A549 treated with dexamethasone at 1 μM for 4 hours (cell line): ENCODE measurements at places on chromosomes 4 and X. TPM values are rescaled to one million over a fixed set of nuclear protein-coding genes. Genes with fewer than 3 reads are reported as not detected.

The USP17L25 gene
- not detected in 5 replicates for total RNA-seq

The RHOXF1 gene
- total RNA-seq, result not detected in 5 replicates

The RASSF6 gene
- 0.71 to 0.88 TPM (median 0.81 TPM) in 5 replicates for total RNA-seq

The DDIT4L gene
- total RNA-seq, result 0.16 to 0.27 TPM (median 0.24 TPM) in 5 replicates

The SLC34A2 gene
- 0.02 to 0.08 TPM (median 0.05 TPM) in 5 replicates for total RNA-seq

The TSPAN7 gene
- total RNA-seq, result 2.4 to 3.0 TPM (median 2.7 TPM) in 5 replicates

The TCEAL2 gene
- total RNA-seq, result not detected in 5 replicates

The TMPRSS11A gene
- not detected in 5 replicates for total RNA-seq

The PAGE4 gene
- total RNA-seq, result not detected in 5 replicates

The ABCE1 gene
- total RNA-seq, result 63.0 to 112 TPM (median 80.4 TPM) in 5 replicates

The VGLL1 gene
- not detected in 5 replicates for total RNA-seq

The MSANTD1 gene
- total RNA-seq, result 0.05 to 0.18 TPM (median 0.08 TPM) in 5 replicates

The FAM9B gene
- total RNA-seq, result 0.06 to 0.09 TPM in 2 of 5 replicates, not detected in the others

The WDR44 gene
- 13.4 to 18.0 TPM (median 16.6 TPM) in 5 replicates for total RNA-seq
